ENCODE measurements at places on chromosomes 7 and 10. TPM values are rescaled to one million over a fixed set of nuclear protein-coding genes. Genes with fewer than 3 reads are reported as not detected.

GRCh38 chr7:158789842-158790241 is 39.5 kb downstream of the ESYT2 start:
- no peaks in the 10 kb centered on the region for H3K27me3 ChIP-seq
- no peak overlapping the region for H3K4me3 ChIP-seq
- H3K4me1 ChIP-seq, result peaks cover 2% of the 10 kb centered on the region

- no peak overlapping the region for H3K4me3 ChIP-seq
- no peak overlapping the region for H3K27ac ChIP-seq
- no peaks in the 10 kb centered on the region for H3K36me3 ChIP-seq
- H3K4me1 ChIP-seq, result no peaks in the 10 kb centered on the region
- no peaks in the 10 kb centered on the region for H3K27me3 ChIP-seq
- DNase-seq, result no peak
These were observed 336.3 kb downstream of the PPP1R3A start for GRCh38 chr7:113582471-113582870.

DNA sequence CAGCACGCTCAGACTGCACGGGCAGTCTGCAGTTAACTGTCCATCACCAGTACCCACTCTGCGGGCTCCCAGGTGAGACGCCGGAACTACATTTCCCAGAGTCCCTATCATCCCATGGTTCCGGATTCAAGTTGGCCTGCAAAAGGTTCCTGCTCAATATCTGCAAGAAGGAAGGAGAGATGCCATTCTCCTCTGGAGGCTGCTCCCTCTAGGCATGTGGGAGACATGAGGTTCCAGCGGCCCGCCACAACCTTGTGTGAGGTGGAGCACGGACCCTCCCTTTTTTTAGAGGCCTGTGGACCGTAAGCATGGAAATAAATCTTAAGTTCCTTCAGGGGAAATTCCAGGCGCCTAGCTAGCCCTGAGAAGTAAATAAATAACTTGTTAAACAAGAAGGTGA is 29.7 kb downstream of the NUP42 start:
- H3K36me3 ChIP-seq, result peaks cover 2% of the 10 kb centered on the region
- no peak for DNase-seq
- peaks cover 13% of the 10 kb centered on the region for H3K27me3 ChIP-seq
- no peak overlapping the region for H3K4me3 ChIP-seq

DNA sequence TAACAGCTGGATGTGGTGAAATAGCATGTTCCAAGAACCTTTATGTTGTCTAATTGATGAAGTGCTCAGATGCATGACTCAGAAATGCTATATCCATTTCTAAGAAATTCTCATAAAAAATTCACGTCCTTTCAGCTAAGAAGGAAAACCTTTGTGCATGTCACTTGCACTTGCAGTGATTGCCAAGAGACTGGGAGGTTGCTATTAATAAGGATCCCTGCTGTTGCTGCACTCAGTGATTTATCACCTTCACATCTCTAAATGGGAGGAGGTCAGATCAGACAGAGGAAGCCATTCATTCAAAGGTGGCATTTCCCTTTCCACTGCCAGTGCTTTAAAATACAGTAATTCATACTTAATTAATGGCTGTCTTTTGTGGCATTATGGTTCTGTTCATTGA is 89.5 kb downstream of the THSD7A start:
- H3K27me3 ChIP-seq, result no peaks in the 10 kb centered on the region
- no peak for DNase-seq
- no peaks in the 10 kb centered on the region for H3K4me1 ChIP-seq

DNA sequence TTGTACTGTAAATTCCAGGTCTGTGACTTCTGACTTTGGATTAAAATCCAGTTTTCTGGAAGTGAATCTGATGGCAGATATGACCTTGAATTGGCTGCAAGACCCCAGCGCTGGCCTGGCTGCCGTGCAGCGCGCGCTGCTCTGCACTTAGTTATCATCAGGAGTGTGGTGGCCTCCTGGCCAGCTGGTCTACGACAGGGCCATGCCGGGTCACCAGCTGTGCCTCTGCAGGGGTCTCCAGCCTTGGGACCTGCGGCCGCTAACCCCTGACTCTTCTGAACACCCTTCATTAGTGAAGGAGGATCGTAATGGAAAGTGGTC is 190.7 kb upstream of the SH2B2 start:
- no peak overlapping the region for H3K4me3 ChIP-seq
- no peak for DNase-seq
- no peaks in the 10 kb centered on the region for H3K4me1 ChIP-seq
- H3K36me3 ChIP-seq, result peaks cover 2% of the 10 kb centered on the region
- H3K27ac ChIP-seq, result no peak overlapping the region

DNA sequence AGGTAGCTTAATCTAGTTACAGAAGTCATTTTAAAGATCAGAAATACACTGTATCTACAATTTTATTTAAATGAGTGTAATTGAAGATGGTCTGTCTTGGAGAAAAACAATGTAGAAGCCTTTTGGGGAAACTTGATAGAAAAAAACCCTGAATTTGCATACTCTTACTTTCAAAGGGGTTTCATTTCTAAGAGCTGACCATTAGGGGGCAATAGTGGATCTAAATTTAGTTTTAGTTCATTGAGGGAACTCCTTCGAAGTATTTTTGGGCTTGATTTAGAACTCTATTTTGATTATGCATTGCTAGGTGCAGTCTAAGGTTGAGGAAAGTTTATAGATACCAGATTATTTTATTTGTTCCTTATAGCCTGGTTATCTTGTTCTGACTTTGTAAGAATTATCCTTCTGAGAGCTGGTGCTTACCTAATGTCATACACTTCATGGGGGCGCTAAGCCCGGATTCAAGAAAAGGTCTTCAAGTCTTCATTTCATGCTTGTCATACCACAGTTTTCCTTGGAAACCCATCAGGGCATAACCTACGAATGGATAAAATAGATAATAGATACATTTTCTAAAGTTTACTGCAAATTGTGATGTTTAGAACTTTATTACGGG is 69.1 kb upstream of the MXI1 start:
- H3K4me1 ChIP-seq, result peaks cover 42% of the 10 kb centered on the region
- H3K36me3 ChIP-seq, result peaks cover under 1% of the 10 kb centered on the region
- no peak overlapping the region for H3K27ac ChIP-seq
- H3K4me3 ChIP-seq, result no peak overlapping the region
- H3K27me3 ChIP-seq, result no peaks in the 10 kb centered on the region
- no peak for DNase-seq

DNA sequence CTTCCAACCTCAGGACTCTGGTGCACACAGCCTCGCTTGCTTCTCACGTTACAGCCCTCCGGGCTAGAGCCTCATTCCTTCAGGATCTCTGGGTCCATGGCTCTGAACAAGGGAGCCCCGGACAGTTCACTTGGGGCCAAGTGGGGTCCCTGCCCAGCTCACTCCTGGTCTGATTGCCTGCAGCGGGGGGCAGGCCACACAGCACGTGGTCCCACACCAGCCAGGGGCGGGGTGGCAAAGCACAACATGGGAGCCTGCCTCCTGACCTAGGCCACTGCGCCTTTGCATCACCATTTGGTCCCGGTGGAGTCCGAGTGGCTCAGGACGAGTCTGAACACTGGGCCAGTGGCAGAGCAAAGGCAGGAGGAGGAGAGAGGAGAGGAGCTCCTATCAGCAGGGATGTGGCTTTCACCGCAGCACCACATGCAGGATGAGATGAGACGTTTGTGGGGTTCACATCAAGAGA is 13.4 kb upstream of the CRYGN start:
- DNase-seq, result no peak
- no peak overlapping the region for H3K4me3 ChIP-seq
- H3K27ac ChIP-seq, result no peak overlapping the region
- peaks cover 2% of the 10 kb centered on the region for H3K4me1 ChIP-seq

The CDK14 gene
- 0.84 TPM for total RNA-seq

DNA sequence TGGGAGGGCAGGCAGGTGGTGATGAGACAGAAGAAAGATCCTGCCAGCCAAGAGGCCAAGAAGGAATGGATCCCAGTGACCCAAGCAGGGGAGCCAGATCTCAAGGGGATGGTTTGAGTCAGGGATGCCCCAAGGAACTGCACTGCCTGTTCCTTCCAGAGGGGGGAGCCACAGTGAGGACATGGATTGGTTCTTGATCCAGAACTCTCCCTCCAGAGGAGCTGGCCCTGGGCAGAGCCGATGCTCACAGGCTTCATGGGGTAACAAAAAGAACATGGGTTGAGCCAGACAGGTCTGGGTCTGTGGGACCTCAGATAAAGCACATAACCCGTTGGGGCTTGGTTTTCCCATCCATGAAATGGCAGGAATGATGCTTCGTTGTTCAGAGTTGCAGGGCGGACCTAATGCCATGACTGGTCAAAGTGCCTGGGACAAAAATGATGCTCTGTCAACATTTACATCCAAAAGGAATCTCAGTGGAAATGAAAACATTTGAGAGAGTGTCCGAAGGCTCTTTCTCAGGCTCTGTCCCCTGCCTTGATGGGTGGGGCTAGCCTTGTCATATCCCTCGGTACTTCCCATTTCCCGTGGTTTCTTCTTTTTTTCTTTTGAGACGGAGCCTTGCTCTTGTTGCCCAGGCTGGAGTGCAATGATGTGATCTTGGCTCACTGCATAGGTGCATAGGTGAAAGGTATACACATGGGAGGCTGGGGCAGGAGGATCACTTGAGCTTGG is 4.7 kb upstream of the DENND2A start:
- H3K36me3 ChIP-seq, result no peaks in the 10 kb centered on the region
- H3K27me3 ChIP-seq, result peaks cover 27% of the 10 kb centered on the region

The ZNF853 gene
- 1.3 TPM for total RNA-seq

The ITPRIP gene
- 20.3 TPM for total RNA-seq

DNA sequence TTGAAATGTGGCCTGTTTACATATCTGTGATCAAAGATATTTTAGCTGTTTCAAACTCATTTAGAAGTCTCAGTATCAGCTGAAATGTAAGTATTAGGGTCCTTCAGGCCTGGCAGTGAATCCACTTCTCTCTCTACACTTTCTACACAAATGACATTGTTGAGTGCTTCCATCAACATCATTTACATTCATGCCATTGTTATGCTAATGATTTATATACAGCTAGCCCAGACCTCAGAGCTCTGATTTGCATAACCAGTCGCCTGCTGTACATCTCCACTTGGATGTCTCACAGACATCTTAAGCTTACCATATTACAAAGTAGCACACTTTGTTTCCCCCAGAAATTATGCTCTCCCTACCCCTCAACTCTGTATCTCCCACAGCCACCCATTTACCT is 71.6 kb downstream of the GSDME start:
- no peak for DNase-seq
- H3K27ac ChIP-seq, result no peak overlapping the region
- H3K4me3 ChIP-seq, result no peak overlapping the region
- H3K36me3 ChIP-seq, result peaks cover 38% of the 10 kb centered on the region
- no peaks in the 10 kb centered on the region for H3K27me3 ChIP-seq
- no peaks in the 10 kb centered on the region for H3K4me1 ChIP-seq

DNA sequence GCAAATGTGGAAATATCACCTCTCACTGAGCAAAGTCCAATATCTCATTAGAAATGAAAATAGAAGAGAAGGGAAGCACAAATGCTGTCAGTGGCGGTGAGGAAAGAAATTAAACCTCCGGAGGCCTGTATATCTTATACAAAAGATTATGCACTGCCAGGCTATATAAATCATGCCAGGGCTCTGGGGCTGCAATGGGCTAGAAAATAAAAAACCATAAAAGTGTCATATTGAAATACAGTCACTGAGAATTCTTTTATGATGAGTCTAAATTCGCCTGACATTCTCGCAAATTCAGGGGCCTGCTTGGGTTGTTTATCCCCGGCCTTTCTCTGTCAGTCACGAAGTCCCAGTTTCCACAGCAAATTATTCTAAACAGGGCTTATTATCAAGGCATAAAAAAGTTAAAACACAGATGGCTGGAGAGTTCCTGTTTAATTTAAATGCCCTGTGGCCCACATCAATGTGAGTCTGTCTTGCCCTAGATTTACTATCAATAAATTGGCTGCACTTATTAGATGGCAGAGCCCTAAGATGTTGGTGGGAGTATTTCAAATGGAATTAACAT is 193.8 kb downstream of the SNX10 start:
- H3K36me3 ChIP-seq, result no peaks in the 10 kb centered on the region
- DNase-seq, result no peak
- H3K4me3 ChIP-seq, result no peak overlapping the region
- no peaks in the 10 kb centered on the region for H3K4me1 ChIP-seq
- H3K27me3 ChIP-seq, result peaks cover 4% of the 10 kb centered on the region

The CLEC5A gene
- total RNA-seq, result not detected

DNA sequence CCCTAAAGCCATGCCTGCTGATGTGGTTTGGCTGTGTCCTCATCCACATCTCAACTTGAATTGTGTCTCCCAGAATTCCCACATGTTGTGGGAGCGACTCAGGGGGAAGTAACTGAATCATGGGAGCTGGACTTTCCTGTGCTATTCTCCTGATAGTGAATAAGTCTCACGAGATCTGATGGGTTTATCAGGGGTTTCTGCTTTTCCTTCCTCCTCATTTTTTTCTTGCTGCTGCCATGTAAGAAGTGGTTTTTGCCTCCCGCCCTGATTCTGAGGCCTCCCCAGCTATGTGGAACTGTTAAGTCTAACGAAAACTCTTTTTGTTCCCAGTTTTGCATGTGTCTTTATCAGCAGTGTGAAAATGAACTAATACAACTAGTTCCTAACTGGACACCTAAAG is 11.8 kb downstream of the MACROH2A2 start:
- no peak overlapping the region for H3K4me3 ChIP-seq
- H3K27me3 ChIP-seq, result no peaks in the 10 kb centered on the region
- H3K36me3 ChIP-seq, result no peaks in the 10 kb centered on the region
- H3K27ac ChIP-seq, result no peak overlapping the region
- peaks cover 2% of the 10 kb centered on the region for H3K4me1 ChIP-seq

GRCh38 chr10:55183993-55184392 is 383.0 kb upstream of the PCDH15 start:
- no peaks in the 10 kb centered on the region for H3K4me1 ChIP-seq
- H3K27ac ChIP-seq, result no peak overlapping the region
- H3K27me3 ChIP-seq, result no peaks in the 10 kb centered on the region
- no peak for DNase-seq
- no peak overlapping the region for H3K4me3 ChIP-seq

The SDK1 gene
- 1.1 TPM for total RNA-seq

- no peak for DNase-seq
- no peaks in the 10 kb centered on the region for H3K36me3 ChIP-seq
These were observed 5.5 kb upstream of the KCP start for GRCh38 chr7:128915841-128916642.

- no peak overlapping the region for H3K4me3 ChIP-seq
- H3K27me3 ChIP-seq, result no peaks in the 10 kb centered on the region
- H3K36me3 ChIP-seq, result no peaks in the 10 kb centered on the region
These were observed 117.5 kb downstream of the CAMK1D start for GRCh38 chr10:12466704-12467305.

DNA sequence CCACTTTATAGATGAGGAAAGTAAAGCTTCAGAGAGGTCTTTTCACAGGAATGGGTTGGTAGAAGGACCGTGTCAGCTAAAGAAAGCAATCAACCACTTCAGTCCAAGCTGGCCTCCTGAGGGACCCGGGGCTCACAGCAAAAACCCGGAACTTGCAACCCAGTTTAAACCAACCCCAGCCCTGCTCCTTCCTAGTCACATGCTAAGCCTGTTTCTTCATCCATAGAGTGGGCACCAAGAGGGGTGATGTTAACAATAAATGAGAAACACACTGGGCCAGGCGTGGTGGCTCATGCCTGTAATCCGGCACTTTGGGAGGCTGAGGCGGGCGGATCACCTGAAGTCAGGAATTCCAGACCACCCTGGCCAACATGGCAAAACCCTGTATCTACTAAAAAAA is 12.1 kb upstream of the NPFFR1 start:
- no peak overlapping the region for H3K27ac ChIP-seq
- no peak overlapping the region for H3K4me3 ChIP-seq
- no peaks in the 10 kb centered on the region for H3K36me3 ChIP-seq
- H3K4me1 ChIP-seq, result no peaks in the 10 kb centered on the region
- no peak for DNase-seq
- no peaks in the 10 kb centered on the region for H3K27me3 ChIP-seq

GRCh38 chr10:112744181-112745096 is 205.6 kb upstream of the TCF7L2 start:
- no peak overlapping the region for H3K4me3 ChIP-seq
- H3K36me3 ChIP-seq, result peaks cover 3% of the 10 kb centered on the region
- H3K27me3 ChIP-seq, result no peaks in the 10 kb centered on the region
- H3K27ac ChIP-seq, result no peak overlapping the region
